Fibroblast of skin of abdomen (primary cell): ENCODE measurements at places on chromosomes 12 and 14.

GRCh38 chr14:49989966-49990365 lies 97.1 kb downstream of the ARF6 start:
- DNase-seq, result no peak

- no peak for DNase-seq
These were observed 29.4 kb upstream of the GALNT8 start for GRCh38 chr12:4690760-4691159.

- DNase-seq, result no peak
These were observed 59.9 kb downstream of the STXBP6 start for GRCh38 chr14:24990050-24990449.

DNA sequence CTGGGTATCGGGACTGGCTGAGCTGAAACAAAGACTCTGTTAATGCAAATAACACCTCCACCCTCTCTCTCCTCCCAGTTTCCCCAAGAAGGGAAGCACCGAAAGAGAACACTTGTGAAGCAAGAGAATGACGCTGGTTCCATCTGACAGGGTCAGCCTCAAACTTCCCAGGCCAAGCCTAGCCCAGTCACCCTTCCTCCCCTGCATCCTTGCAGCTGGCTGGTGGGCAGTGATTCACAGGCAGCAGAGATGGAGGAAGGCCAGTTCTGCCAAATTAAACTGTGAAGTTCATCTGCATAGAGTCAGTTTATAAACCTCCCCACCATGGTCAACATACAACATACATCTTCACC lies 2.8 kb downstream of the LRRC74A start:
- DNase-seq, result no peak

DNA sequence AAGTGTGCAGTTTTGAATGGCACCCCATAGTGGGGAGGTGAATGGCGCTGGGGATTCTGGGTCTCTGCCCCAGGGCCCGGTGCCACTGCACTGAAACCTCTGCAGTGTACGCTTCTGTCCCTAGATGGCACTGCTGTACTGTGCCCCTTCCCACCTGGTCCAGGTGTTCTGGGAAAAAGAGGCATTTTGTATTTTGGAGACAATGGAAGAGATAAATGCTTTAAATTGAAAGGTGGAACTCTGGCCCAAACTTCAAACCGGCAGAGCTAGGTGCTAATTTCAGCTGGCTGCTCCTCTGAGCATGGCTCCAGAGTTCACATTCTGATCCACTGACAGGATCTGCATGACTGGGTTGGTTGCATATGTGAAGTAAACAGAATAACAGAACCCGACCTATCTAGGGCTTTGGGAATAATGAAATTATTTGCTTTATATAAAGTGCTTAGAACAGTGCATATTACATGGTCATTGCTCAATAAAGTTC lies 52.2 kb downstream of the KRT80 start:
- no peak for DNase-seq

GRCh38 chr12:15520844-15521243 lies 198.5 kb downstream of the PTPRO start:
- DNase-seq, result no peak

DNA sequence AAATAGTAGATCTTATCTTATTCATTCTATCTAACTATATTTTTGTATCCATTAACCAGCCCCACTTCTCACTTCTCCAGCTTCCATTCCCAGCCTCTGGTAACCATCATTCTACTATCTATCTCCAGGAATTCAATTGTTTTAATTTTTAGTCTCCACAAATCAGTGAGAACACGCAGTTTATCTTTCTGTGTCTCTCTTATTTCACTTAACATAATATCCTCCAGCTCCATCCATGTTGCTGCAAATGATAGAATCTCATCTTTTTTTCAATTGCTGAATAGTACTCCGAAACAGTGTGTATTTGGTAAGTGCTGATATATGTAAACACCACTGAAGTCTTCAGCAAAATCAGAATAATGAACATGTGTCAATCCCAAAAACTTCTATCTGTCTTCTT lies 587.2 kb upstream of the ATP2B1 start:
- DNase-seq, result no peak

- no peak for DNase-seq
These were observed 41.1 kb downstream of the GNG2 start for GRCh38 chr14:51901475-51902024.
